A549 treated with AZD2906 at 1 μM for 4 hours (cell line): ENCODE measurements at places on chromosomes 5 and 9. TPM values are rescaled to one million over a fixed set of nuclear protein-coding genes. Genes with fewer than 3 reads are reported as not detected.

The SMIM15 gene
- 65.8 to 90.4 TPM (median 68.0 TPM) in 5 replicates for total RNA-seq

The TXNDC8 gene
- total RNA-seq: not detected in 5 replicates

The PCDHGA8 gene
- 0.02 to 0.03 TPM (median 0.02 TPM) in 4 of 5 replicates, not detected in the other for total RNA-seq

The C9orf50 gene
- total RNA-seq: 0.08 to 0.16 TPM in 2 of 5 replicates, not detected in the others

The PCDHGA3 gene
- 0.02 to 0.03 TPM in 2 of 5 replicates, not detected in the others for total RNA-seq

The PCDHGC5 gene
- total RNA-seq: 0.02 to 0.03 TPM in 2 of 5 replicates, not detected in the others

The SIGMAR1 gene
- 155 to 203 TPM (median 193 TPM) in 5 replicates for total RNA-seq

The PDE8B gene
- total RNA-seq: 1.7 to 2.3 TPM (median 2.0 TPM) in 5 replicates

The RNF20 gene
- 18.2 to 26.3 TPM (median 20.4 TPM) in 5 replicates for total RNA-seq

The CCL27 gene
- 0.14 to 0.33 TPM (median 0.24 TPM) in 4 of 5 replicates, not detected in the other for total RNA-seq

The KIAA0825 gene
- total RNA-seq: 0.52 to 0.60 TPM (median 0.53 TPM) in 5 replicates

The PDLIM4 gene
- 0.51 to 1.0 TPM (median 0.78 TPM) in 5 replicates for total RNA-seq

The IFNA21 gene
- total RNA-seq: not detected in 5 replicates

The MRPL41 gene
- 48.3 to 105 TPM (median 92.7 TPM) in 5 replicates for total RNA-seq

The NPDC1 gene
- 37.5 to 92.6 TPM (median 80.3 TPM) in 5 replicates for total RNA-seq

The FGF1 gene
- 0.24 to 0.61 TPM (median 0.39 TPM) in 5 replicates for total RNA-seq

The RASEF gene
- total RNA-seq: 6.2 to 6.8 TPM (median 6.6 TPM) in 5 replicates

The IL13 gene
- total RNA-seq: 0.08 to 0.10 TPM in 2 of 5 replicates, not detected in the others

The AGXT2 gene
- total RNA-seq: not detected in 5 replicates

The SARDH gene
- total RNA-seq: 0.02 to 0.34 TPM (median 0.08 TPM) in 5 replicates

The ADAMTSL2 gene
- not detected in 5 replicates for total RNA-seq

The CRB2 gene
- 0.09 to 0.23 TPM (median 0.13 TPM) in 5 replicates for total RNA-seq

The HRCT1 gene
- total RNA-seq: 0.22 to 0.51 TPM (median 0.34 TPM) in 5 replicates

The ZBTB5 gene
- 6.4 to 7.3 TPM (median 6.9 TPM) in 5 replicates for total RNA-seq

The PTPRD gene
- total RNA-seq: 0.13 to 0.49 TPM (median 0.26 TPM) in 5 replicates
